Gastrocnemius medialis (tissue), 4 donors: ENCODE measurements at places on chromosomes 1 and 21. TPM values are rescaled to one million over a fixed set of nuclear protein-coding genes. Genes with fewer than 3 reads are reported as not detected.

Gene VASH2
- total RNA-seq = not detected

Gene PLA2G2A
- 19.3 TPM for total RNA-seq

Gene TCEA3
- 128 TPM for total RNA-seq

Gene THEMIS2
- total RNA-seq = 10.8 TPM

Gene BSDC1
- total RNA-seq = 59.2 TPM

Gene DCLRE1B
- total RNA-seq = 1.7 TPM

Gene AKNAD1
- not detected for total RNA-seq

Gene SPRR2G
- total RNA-seq = not detected

Gene KRTAP7-1
- total RNA-seq = not detected

Gene IL19
- total RNA-seq = not detected

Gene SERINC2
- total RNA-seq = 53.4 TPM

Gene LIPI
- total RNA-seq = not detected

Gene IGSF9
- 0.10 TPM for total RNA-seq

Gene MARCKSL1
- 2.2 TPM for total RNA-seq

Gene CHIA
- total RNA-seq = not detected
